ENCODE measurements at places on chromosomes 1 and 21.

DNA sequence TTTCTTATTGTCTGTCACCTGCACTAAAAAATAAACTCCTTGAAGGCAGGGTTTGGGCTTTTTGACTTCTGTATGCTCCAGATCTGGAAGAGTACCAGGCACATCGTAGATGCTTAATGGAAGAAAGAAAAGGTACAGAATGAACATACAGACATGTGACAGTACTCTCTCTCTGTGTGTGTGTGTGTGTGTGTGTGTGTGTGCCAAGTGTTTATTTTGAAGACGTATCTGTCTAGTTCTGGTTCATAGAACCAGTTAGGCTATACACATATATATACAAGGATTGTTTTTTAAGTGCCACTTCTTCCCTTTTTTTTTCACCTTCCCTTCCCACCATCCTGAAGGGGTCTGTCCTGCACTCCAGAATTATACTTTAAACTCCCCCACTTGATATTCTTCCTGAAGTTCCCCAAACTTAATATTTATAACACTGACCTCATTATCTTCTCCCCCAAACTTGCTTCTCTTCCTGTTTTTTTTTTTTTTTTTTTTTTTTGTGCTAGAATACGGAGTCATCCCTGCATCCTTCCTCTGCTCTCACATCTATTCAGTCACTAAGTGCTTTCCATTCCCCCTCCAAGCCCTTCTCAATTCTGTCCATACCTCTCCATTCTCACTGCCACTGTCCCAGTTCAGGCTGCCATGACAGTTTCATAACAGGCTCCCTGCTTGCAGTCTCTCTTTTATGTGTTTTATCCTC is 5.4 kb upstream of the KCNA3 start:
- no peak for DNase-seq

GRCh38 chr1:215132156-215132555 is 49.6 kb downstream of the KCNK2 start:
- no peak for DNase-seq

- no peak for DNase-seq
Observed at GRCh38 chr1:79042117-79042516, 35.6 kb upstream of the ADGRL4 start.

GRCh38 chr1:5142389-5142788 is 488.0 kb downstream of the AJAP1 start:
- DNase-seq, result no peak

- DNase-seq, result no peak
Observed at GRCh38 chr1:1900883-1901640, 10.2 kb upstream of the GNB1 start.

GRCh38 chr1:212712451-212713303 is 13.0 kb upstream of the BATF3 start:
- no peak for DNase-seq

DNA sequence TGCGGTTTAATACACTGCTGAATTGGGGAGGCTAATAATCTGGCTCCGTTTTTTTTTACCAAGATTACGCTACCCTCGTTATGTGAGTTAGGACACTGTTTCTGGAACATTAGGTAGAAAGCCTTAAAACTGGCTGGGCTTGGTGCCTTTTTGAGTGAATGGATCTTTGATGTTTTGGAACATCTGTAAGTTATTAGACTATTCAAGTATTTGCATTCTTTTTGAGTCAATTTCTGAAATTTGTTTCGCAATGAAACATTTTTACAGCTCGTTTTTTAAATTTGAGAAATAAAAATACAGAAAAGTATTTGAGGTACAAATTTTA is 106.9 kb downstream of the LTN1 start:
- DNase-seq, result no peak

DNA sequence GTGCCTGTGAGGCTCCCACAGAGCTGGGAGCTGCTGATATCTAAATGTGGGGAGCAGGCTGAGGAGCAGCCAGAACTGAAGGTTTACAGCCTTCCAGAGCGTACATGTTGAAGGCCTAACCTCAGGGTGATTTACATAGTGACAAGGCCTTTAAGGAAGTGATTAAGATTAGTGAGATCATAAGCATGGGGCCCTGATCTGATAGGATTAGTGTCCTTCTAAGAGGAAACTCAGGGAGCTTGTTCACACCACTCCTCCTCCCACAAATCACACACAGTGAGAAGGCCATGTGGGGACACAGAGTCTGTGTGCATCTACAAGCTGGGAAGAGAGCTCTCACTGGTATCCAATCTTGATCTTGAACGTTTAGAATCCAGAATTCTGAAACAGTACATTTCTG is 92.3 kb upstream of the NBPF6 start:
- no peak for DNase-seq

DNA sequence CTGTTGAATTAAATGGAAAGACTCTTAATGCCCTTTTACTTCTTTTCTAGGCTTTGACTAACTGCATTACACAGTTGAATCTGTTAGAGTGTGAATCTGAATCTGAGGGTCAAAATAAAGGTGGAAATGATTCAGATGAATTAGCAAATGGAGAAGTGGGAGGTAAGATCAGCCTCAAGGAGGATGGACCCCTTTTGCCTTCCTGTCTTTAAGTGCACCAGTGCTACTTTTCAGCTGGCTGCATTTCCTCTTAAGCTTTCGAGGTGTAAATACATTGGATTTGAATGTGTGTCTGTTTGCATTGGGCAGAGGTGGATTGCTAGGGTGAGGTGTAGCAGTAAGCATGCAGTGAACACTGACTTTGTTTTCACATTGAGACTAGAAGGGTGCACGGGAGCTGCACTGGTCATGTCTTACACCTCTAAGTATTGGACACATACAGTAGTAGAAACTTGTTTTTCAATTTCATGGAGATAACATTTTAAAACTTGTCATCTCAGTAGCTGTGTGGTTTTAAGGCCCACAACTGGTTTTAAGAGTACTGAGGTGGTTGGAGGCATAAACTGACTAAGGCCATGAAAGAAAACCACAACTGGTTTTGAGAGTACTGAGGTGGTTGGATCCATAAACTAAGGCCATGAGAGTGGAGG is 35.4 kb downstream of the MIA3 start:
- DNase-seq, result no peak

- no peak for DNase-seq
Observed at GRCh38 chr1:161168906-161169305, 2.7 kb downstream of the PPOX start.

GRCh38 chr1:19400875-19401534 is 84.3 kb downstream of the CAPZB start:
- no peak for DNase-seq

GRCh38 chr1:32871364-32872191 is 866 bp upstream of the FNDC5 start:
- DNase-seq, result no peak
